ENCODE measurements at places on chromosomes 2 and 18.

DNA sequence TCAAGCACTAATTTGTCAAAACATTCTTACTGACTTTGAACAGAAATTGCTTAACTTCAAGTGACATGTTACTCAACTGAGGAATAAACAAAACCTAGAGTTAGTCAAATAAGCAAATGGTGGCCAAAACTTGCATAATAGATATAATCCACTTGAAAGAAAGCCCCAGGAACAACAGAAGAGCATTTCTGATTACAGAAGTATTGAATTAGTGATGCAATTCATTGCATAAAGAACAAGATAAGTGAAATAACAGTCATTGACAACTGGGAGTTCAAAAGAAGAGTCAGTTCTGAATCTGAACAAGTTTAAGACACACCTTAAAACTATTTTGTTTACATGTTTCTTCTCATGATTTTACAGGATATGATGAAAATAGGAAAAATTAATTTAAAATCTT lies 30.8 kb downstream of the COBLL1 start:
- DNase-seq = no peak

- DNase-seq = no peak
These were observed 314.3 kb downstream of the NUP35 start for GRCh38 chr2:183438541-183438940.

- no peak for DNase-seq
These were observed at the start of gene TNFAIP6 for GRCh38 chr2:151357359-151357758. TNFAIP6 (plus strand) TSS chr2:151357592; CDS start chr2:151357667, 75 bp downstream.

DNA sequence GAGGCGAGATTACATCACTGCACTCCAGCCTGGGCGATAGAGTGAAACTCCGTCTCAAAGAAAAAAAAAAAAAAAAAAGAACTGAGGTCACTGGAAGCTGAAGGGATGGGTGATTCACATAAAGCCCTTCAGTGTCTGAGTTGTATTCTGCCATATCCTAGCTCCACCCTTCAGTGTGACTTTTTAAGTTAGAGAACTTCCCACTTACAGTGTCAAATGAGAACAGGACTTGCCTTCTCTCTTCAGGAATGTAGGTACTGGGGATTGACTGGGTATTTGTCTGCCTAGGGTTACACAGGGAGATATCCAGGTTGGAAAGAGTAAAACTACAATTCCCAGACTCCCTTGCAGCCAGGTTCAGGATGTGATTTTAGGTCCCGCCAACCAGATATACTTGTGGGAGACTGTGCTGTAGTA lies 37.9 kb downstream of the EHD3 start:
- no peak for DNase-seq

- no peak for DNase-seq
These were observed 43.1 kb downstream of the TMEM185B start for GRCh38 chr2:120180066-120180465.

- no peak for DNase-seq
These were observed 233.9 kb downstream of the SLC4A3 start for GRCh38 chr2:219861307-219861706.

GRCh38 chr2:8539743-8540551 lies 141.9 kb upstream of the ID2 start:
- DNase-seq = no peak

- DNase-seq = no peak
These were observed 54.3 kb downstream of the DGKD start for GRCh38 chr2:233408366-233409285.

DNA sequence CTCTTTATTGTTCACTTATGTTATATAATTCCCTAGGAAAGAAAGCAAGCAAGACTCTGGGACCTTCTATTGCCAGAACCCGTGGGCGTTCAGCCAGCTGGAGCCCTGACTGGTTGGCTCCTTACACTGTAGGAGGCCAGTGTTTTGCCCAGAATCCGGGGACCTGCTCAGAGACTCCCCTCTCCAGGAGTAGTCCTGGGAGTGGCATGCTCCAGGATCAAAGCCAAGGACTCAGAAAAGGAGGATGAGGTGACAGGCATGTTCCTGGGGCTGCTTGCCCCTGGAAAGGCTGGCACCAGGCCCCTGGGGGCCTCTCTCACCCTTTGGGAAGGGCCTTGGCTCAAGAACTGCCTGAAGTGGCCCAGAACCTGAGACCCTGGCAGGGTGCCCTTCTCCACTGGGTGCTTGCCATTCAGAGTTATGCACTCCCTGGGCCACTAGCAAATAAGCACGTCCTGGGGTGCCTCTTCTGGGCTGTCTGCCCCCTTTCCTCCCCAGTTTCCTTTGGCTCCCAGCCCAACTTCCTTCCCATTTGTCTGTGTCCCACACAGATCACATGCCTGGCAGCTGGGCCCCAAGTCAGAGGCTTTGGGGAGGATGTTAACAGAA lies 19.6 kb upstream of the KIF3C start:
- peak; percentile 28 for DNase-seq

DNA sequence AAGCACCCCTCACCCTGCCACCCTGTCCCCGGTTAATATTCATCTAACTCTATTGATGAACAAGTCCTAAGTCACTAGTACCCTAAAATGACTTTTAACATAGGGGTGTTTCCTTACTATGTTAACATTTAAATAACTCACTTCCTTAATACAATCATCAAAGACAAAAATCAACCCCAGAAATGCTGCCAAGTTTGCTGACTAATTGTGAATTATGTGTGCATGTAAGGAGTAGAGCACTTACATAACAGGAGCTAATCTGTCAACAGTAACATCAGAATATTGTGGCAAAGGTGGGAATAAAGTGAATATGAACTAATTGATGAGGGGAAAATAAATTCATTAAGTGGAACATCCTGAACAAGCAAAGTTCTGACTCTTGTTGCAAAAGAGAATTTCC lies 81.4 kb upstream of the ERBB4 start:
- DNase-seq = no peak

GRCh38 chr2:85325466-85325811 lies 2.4 kb downstream of the TGOLN2 start:
- no peak for DNase-seq

- DNase-seq = no peak
These were observed 95.0 kb downstream of the TNFRSF11A start for GRCh38 chr18:62420151-62420512.

GRCh38 chr2:201021914-201022313 lies 49.6 kb downstream of the HYCC2 start:
- no peak for DNase-seq

- DNase-seq = no peak
These were observed 474.2 kb upstream of the LRRTM1 start for GRCh38 chr2:80778704-80779103.

- DNase-seq = no peak
These were observed 574.7 kb upstream of the SLC8A1 start for GRCh38 chr2:41026613-41027012.

- no peak for DNase-seq
These were observed 984 bp upstream of the MSH2 start for GRCh38 chr2:47401789-47402554.

- DNase-seq = no peak
These were observed 30.0 kb upstream of the ERMN start for GRCh38 chr2:157355618-157356017.

DNA sequence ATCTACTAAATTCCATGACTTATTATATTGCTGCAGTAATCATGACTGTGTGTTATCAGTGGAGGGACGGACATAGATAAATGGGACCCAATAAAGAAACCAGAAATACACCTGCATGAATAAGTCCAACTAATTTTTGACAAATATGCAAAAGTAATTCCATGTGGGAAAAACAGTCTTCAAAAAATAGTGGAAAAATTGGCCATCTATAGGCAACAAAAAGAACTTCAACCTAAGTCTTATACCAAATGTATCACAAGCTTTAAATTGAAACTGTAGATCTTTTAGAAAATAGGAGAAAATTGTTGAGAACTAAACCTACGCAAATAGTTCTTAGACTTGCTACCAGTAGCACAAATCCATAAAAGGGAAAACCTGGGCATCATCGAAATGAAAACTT lies 376.2 kb downstream of the NCKAP5 start:
- no peak for DNase-seq

DNA sequence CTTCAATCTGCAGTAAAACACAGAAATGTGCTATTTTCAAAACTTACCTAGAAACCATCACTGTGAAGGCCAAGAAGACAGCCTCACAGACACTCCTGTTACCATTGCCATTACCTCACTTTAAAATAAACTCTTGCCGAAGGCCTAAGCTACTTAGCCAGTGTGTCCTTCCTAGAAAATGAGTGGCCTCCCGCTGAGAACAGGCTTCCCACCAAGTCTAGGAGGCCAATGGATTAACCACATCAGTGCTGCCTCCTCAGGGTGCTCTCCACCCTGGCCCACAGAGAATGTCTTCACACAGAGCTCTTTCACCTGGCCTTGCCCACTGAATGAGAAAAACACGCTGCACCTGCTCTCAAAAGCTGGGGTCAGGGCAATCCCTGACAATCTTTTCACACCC lies 47.5 kb downstream of the L3MBTL4 start:
- DNase-seq = no peak

DNA sequence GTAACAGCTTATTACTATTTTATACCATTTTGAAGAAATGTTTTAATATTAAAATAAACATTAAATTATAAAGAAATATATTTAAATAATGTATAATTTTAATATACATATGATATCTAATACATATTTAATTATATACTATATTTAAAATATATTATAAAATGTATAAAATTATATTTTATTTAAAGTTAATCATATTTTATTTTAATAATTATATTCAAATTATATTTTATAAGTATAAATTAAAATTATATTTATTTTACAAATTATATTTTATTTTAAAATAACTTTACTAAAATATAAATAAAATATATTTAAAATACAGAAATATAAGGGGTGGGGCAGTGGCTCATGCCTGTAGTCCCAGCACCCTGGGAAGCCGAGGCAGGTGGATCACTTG lies 2.1 kb downstream of the CRYGD start:
- no peak for DNase-seq

- DNase-seq = no peak
These were observed 27.4 kb upstream of the MCM6 start for GRCh38 chr2:135903650-135904049.

DNA sequence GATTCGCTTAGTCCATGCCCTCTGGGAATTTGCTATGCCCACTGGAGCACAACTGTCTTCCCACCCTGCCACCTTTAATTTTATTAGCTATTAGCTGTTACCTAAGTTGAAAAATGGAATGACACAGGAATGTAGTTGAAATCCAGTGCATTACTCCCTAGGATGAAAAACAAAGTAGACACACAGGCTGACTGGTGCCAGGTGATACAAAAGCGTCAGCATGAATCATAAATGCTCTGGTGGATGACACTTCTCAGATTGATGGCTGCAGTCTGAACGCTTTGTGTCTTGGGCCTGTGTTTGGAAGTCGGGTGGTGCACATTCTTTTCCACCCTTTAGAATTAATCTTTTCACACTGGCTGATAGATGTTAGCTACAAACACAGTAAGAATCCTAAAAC lies 802.0 kb downstream of the DCC start:
- no peak for DNase-seq

DNA sequence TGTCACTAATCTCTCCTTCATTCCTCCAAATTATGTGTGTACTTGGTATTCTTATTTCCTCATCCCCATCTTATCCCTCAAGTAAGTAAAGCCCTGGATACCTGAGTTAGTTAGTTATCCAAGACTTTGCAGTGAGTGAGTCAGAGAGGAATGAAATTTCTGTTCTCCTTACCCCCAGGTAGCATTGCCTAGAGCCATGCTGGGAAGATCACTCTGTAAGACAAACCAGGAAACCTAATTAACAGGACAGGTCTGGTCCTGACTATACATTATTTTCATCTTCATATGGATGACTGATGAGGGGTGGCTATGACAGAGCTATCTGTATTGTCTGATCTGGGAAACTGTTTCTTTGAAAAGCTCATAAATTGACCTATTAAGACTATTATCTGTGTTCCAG lies 55.0 kb upstream of the ITGA6 start:
- DNase-seq = no peak

GRCh38 chr2:238403632-238404405 lies 22.9 kb upstream of the ASB1 start:
- peak; percentile 49 for DNase-seq

All from NCI-H1092 (cell line).